ENCODE measurements at places on chromosomes 1 and 21. TPM values are rescaled to one million over a fixed set of nuclear protein-coding genes. Genes with fewer than 3 reads are reported as not detected.
A peak's percentile ranks its signal among the peaks of the same experiment; 100 is the strongest.

- peaks cover 2% of the 10 kb centered on the region for H3K4me1 ChIP-seq
- no peak overlapping the region for H3K4me3 ChIP-seq
- no peaks in the 10 kb centered on the region for H3K36me3 ChIP-seq
- peak; percentile 80 for DNase-seq
- peaks cover 1% of the 10 kb centered on the region for H3K27me3 ChIP-seq
These were observed 12.3 kb upstream of the GJA8 start for GRCh38 chr1:147890177-147890790.

DNA sequence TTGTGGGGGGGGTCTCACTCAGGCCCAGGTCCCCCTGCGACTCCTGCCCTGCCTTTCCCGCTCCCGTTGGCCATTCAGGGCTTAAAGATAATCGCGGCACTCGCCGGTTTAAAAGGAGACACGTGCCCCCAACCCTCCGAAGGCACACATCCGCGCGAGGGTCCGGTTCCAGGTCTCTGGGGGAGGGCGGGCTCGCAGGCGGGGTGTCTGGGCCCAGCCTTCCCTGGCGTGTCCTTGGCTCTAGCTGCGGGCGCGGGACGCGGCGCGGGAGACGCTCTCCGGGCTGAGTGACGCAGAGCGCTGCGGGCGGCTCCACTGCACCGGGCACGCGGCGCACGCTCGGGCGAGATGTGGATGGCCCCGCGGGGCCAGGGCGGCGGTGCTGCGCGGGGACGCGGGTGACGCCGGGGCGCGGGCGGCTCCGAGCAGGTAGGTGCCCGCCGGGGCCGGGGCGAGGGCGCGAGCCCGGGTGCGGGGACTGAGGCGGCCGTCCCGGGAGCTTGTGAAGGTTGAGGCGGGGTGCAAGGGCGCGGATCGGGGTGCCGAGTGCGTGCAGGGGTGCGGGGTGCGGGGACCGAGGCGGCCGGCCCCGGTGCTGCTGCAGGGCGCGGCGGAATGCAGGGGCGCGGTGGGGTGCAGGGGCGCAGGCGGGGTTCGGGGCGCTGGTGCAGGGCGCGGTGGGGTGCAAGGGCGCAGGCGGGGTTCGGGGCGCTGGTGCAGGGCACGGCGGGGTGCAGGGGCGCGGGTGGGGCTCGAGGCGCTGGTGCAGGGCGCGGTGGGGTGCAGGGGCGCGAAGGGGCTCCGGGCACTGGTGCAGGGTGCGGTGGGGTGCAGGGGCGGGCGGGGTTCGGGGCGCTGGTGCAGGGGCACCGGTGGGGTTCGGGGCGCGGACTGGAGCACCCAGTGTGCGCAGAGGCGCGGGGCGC lies 3.3 kb upstream of the TRPM2 start:
- H3K36me3 ChIP-seq = no peaks in the 10 kb centered on the region
- no peak for DNase-seq
- H3K27me3 ChIP-seq = peaks cover 8% of the 10 kb centered on the region
- H3K27ac ChIP-seq = no peak overlapping the region
- H3K4me1 ChIP-seq = peaks cover 34% of the 10 kb centered on the region

LRRC39 gene
- total RNA-seq = 0.92 TPM

DNA sequence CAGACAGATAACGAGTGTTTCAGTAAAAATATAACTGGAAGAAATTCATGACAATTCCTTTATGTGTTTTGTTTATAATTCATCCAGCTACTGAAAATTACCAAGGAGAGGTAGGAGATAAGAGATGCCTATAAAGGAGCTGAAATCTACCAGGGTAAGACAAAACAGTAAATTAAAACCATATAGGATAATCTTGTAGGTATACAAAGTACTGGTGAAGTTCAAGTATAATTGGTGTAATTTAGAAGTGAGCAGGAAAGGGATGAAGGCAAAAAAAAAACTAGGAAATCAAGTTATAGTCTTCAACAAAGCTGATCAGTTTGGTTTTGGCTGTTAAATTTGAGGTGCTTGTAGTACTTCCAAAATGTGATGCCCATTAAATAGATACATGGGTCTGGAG lies 1.2 kb upstream of the WARS2 start:
- H3K4me1 ChIP-seq = peaks cover 25% of the 10 kb centered on the region
- no peak overlapping the region for H3K4me3 ChIP-seq
- H3K36me3 ChIP-seq = peaks cover 24% of the 10 kb centered on the region
- no peaks in the 10 kb centered on the region for H3K27me3 ChIP-seq

C1orf94 gene
- total RNA-seq = not detected

CD1C gene
- total RNA-seq = 0.25 TPM

All from activated CD8-positive, alpha-beta T cell treated with anti-CD3 and anti-CD28 coated beads for 36 hours (primary cell).